ENCODE measurements at places on chromosomes 7 and 10.

GRCh38 chr7:117639966-117640365 is 160.1 kb downstream of the CFTR start:
- DNase-seq = no peak

DNA sequence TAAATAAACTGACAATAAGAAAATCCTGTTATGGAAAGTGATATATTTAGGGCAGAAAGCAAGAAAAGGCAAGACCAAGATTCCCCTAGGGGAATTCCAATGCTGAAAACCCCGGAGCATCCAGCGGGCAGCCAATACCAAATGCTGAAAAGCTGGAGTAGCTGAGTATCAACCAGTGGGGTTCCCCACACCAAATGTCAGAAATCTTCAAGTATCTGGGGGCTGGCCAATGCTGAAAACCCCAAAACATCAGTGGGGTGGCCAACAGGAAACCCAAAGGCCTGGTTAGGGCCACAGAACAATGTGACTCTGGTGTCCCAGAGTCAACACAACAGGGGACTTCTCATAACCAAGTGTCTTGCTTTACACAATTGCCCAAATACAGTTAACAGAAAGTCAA is 271.8 kb upstream of the CACNA2D1 start:
- no peak for DNase-seq

DNA sequence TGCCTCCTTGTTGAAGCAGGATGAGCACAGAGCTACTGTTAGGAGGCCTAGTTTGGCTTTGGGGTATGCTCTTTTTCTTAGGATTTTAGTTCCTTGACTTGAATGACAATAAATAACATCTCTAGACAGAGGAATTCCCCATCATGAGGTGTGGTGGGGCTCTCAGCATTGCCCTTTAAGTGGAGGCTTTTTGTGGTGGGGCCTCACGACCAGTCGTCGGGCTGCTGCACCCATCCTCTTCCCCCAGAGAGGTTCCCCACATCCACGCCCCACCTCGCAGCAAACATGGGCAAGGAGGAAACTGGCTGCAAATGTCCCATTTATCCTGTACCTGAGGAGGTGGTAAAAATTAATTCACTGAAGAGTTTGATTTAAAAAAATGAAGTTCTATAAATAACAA is 36.1 kb upstream of the TARP start:
- no peak for DNase-seq

GRCh38 chr7:2076649-2077064 is 156.1 kb downstream of the MAD1L1 start:
- no peak for DNase-seq

- DNase-seq = peak; percentile 21
These were observed 186.7 kb upstream of the HGF start for GRCh38 chr7:81956520-81956919.

DNA sequence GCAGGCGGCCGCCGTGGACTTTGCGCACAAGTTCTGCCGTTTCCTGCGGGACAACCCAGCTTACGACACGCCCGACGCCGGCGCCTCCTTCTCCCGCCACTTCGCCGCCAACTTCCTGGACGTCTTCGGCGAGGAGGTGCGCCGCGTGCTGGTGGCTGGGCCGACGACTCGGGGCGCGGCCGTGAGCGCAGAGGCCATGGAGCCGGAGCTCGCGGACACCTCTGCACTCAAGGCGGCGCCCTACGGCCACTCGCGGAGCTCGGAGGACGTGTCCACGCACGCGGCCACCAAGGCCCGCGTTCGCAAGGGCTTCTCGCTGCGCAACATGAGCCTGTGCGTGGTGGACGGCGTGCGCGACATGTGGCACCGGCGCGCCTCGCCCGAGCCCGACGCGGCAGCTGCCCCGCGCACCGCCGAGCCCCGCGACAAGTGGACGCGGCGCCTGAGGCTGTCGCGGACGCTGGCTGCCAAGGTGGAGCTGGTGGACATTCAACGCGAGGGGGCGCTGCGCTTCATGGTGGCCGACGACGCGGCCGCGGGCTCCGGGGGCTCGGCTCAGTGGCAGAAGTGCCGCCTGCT is 14.1 kb downstream of the SH2B2 start:
- no peak for DNase-seq

DNA sequence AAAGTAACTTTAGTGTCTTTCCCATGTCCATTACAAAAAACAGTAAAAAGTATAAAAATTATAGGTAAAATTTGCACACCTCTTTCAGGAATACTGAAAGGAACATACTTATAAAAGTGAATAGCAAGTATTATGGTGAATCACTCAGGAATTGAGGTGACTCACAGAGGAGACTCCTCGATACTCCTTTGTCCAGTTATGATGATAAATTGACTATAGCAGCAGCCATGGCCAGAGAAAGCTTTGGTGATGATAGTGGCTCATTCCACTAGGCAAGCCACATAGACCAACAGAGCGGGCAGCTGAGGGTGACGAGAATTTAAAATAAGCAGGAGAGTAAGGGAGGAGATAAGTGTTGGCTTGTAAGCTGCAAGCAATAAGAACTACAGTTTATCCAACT is 1231.1 kb upstream of the CELF2 start:
- DNase-seq = no peak

GRCh38 chr10:101141616-101142532 is 10.8 kb downstream of the TLX1 start:
- peak; percentile 33 for DNase-seq

DNA sequence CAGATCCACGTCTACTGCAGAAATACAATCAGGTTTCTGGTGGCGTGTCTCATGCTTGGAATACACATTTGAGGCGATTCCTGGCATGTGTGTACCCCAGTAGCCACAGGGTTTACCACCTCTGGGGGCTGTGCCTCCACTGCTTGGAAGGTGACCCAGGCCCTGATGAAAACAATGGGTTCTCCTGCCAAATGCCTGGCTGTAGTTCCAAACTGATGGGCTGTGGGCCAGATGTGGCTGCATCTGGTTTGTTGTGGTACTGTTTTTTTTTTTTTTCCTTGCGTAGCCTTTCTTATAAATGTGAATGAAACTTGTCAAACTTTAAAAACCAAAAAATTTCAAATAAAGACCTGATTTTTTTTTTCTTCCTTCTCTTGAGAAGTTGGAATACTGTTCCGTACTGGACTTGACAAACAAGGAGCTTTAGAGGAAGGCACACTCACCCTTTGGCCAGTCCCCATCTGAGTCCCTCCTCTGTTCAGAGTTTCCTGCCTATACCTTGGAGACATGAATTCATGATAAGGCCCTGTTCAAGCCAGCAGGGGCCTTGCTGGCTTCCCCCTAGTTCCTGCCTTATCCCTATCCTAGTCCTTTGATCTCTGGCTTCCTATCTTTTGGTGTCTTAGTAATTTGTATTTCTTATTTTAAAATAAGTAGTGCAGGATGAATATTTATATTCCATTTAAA is 217.1 kb downstream of the PHTF2 start:
- DNase-seq = no peak

- DNase-seq = no peak
These were observed 93.0 kb downstream of the ARHGAP22 start for GRCh38 chr10:48511875-48512231.

- no peak for DNase-seq
These were observed 493.2 kb upstream of the ADARB2 start for GRCh38 chr10:2230478-2230877.

GRCh38 chr10:23364378-23364777 is 19.8 kb upstream of the C10orf67 start:
- DNase-seq = no peak

DNA sequence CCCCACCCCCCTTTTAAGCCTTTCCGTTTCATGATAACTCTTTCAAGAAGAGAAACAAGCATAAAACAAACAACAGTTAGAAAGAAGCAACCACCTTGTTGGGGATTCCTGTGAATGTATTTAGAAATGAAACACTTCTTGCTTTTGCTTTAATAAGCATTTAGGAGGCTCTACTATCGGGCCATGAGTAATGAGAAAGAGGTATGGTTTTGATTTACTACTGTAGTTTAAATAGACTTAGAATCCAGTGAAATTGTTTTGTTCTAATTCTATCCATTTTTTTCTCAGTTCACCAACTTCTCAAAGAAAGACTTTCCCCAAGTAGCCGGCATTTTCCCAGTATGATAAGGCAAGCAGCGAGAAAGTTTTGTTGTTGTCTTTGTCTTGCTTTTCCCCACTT is 168.7 kb upstream of the HABP2 start:
- DNase-seq = no peak

- DNase-seq = no peak
These were observed 523 bp upstream of the CDK1 start for GRCh38 chr10:60777696-60778213.

- no peak for DNase-seq
These were observed 754.4 kb upstream of the IGFBP3 start for GRCh38 chr7:46675456-46675855.

Measured in AG09309 (cell line).